Endodermal cell (in vitro differentiated cells): ENCODE measurements at places on chromosomes 5 and 9. TPM values are rescaled to one million over a fixed set of nuclear protein-coding genes. Genes with fewer than 3 reads are reported as not detected.
A peak's percentile ranks its signal among the peaks of the same experiment; 100 is the strongest.

GRCh38 chr5:111774525-111774924, 17.5 kb upstream of the NREP start:
- peak; percentile 77 for DNase-seq

GRCh38 chr5:139246394-139246793, 47.1 kb upstream of the MATR3 start:
- peak; percentile 65 for DNase-seq

DNA sequence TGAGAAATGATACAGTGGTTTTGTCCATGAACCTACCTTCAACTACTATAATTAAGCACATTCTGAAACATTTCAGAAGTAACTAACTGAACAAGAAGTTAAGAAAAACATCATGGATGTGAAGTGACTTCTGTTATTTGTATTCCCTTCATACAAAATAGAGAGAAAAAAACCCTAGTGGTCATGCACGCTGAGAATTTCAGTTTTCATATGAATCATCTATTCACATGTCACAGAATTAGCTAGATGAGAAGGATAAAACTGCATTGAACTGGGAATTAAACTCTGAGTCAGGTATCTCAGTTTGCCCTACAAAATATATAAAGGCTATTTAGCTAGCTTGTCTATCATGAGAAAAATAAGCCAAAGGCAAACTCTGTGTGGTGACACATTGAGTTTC, 451.8 kb upstream of the FTMT start:
- no peak for DNase-seq

Gene ADAMTSL2
- total RNA-seq: 0.67 to 1.6 TPM (median 0.93 TPM) in 3 replicates

DNA sequence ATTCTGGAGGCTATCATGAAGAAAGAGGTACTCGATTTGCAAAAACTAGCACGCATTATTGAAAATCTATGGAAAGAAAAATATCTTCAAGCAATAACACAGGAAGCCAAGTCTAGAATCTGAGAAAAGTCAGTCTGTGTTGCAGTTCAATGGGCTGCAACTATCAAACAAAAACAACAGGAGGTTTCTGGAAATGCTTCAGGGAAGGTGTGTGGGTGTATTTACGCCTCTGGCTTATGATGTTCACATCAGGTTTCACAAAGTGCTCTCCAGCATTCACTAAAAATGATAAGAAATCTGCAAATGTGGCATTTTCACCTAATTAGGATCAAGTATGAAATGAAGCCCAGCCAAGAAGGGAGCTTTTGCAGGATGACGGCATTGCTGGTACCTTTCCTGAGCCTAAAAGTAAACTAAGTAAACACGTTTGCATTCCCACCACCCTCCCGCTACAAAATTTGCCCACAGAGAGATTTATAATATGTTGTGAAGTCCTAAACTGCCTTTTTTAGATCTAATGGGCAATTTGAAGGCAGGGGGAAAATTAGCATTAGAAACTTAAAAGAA, 146.4 kb downstream of the GABRB2 start:
- DNase-seq: no peak

Gene LOX
- 16.5 to 397 TPM (median 20.0 TPM) in 3 replicates for total RNA-seq

DNA sequence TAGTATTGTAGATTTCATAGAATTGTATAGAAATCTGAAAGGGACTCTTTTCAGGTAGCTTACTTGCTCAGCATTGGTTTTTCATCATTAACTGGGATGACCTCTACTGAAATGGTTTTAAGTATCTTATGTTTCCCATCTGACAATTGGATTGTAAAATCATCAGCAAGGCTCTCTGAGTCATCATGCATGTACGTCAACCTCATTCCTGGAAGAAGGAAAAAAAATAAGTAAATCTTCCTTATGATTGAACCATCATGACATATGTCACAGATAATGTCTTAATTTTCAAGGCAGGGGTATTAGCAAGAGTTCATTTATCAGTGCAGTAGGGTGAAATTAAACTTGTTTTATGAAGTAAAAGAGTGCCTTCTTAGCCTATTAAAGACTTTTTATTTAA, 74.9 kb upstream of the CER1 start:
- DNase-seq: no peak

GRCh38 chr5:103842936-103843335, 280.3 kb upstream of the NUDT12 start:
- no peak for DNase-seq

DNA sequence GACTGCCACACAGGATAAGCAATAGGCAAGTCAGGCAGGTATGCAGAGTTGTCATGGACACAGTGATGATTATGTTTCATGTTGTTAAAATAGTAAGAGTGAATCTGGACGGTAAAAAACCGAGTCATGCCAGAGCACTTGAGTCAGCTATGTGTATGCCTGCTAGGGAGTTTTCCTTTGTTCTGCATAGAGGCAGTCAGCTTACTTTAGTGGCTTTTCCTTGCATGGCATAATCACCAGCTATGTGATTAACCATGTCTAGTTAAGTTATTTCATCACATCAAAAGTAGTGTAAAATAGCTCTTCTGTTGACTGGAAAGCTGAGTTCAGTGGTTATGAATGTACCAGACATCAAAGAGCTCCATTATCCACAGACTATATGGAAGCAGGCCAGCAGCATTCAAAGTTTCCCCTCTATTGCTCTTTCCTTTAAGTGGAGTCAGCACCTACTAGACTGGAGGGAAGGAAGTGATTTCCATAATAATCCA, 989.8 kb downstream of the TLE1 start:
- DNase-seq: no peak

DNA sequence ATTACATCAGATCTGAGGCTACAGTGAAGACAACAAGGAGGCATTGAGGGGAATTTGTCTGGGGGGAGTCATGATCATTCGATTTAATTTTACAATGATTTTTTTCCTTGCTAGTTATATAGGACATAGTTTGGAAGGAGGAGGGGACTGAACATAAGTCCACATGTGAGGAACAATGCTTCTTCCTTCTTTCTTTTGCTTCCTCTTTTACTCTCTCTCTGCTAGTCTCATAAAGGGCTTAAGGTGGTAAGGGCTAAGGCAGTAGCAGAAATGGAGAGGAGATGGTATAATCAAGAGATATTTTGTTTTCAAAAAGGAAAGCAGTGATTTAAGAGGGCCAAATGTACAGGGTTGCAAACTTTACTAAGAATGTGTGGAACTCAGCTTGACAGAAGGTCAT, 64.3 kb downstream of the GRIN3A start:
- DNase-seq: no peak

GRCh38 chr9:95486318-95486717, 30.5 kb downstream of the PTCH1 start:
- DNase-seq: no peak

DNA sequence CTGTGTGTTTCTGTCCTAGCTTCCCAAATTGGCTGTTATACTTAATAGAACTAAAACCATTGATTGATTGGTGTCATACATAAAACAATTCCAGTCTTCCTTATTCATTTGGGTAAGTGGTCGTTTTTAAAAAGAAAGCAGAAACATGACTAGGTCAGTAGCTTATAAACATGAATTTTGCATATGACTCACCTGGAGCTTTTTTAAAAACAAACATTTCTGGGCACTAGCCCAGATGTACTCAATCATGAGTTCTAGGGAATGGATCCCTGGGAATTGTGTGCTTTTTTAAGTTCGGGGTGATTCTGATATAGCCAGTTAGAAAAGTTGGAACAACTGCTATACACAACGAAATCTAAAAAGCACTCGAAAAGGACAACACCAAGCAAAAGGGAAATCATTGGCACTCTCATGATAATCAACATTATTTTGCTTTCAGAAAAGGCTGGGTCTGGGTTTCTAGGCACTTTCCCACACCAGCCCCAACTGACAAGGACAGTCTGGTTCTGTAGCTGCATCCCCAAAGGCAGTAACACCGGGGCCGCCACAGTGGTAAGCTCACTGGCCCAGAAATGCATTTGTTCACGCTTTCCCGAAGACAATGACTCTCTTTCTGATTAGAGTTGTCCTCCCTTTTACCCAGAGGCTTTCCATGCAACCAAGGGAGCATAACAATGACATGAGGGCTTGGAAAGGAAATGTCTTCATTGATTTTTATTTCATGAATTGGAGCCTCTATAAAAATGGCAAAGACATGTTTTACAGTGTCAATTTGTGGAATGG, 664.9 kb upstream of the WWC1 start:
- no peak for DNase-seq

Gene FGFR4
- total RNA-seq: 97.7 and 123 TPM in 2 replicates

Gene ARL10
- 11.4 to 19.2 TPM (median 13.1 TPM) in 3 replicates for total RNA-seq

Gene TLX3
- not detected in 3 replicates for total RNA-seq

GRCh38 chr9:71857159-71857558, 53.8 kb downstream of the ABHD17B start:
- DNase-seq: no peak

GRCh38 chr9:21434202-21435014, 5.8 kb upstream of the IFNA1 start:
- peak; percentile 77 for DNase-seq

GRCh38 chr9:122036988-122037387, 56.1 kb downstream of the TTLL11 start:
- DNase-seq: no peak

GRCh38 chr5:28779161-28779754, 1740.9 kb upstream of the CDH9 start:
- DNase-seq: no peak

DNA sequence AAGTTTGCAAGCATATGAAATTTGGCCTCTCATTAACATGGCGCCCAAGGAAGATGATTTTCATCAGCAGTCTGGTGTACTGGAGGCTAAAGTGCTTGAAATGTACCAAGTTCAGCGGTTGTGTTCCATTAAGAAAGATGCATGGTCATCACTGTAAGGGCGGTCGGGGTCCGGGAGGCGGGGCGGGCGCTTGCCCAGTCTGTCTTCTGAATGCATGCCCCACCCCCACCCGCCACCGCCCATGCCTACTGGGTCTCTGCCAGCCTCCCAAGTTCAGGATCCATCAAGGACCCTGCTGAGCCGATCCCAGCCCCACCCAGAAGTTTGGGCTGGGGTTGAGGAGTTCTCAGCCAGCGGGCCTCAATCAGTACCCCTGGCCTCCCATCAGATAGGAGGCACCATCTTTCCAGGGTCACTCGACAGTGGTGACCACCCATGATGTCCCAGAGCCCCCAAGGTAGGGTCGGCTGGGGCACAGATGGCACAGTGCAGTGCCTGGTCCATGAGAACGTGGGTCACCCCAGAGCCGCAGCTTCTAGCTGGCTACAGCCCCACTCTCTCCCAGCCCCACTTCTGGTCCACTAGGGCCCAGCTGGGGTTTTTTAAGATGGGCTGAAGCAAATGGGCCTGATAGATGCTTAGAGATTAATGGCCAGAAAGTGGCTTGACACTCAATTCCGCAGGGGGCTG, 24.4 kb upstream of the PRDM12 start:
- DNase-seq: no peak

- no peak for DNase-seq
Measured at GRCh38 chr9:37582548-37583157, 6.5 kb upstream of the FBXO10 start.

Gene ORM2
- 0.80 to 0.84 TPM in 2 of 3 replicates, not detected in the other for total RNA-seq

GRCh38 chr5:109487753-109488420, 78.1 kb upstream of the PJA2 start:
- DNase-seq: no peak

DNA sequence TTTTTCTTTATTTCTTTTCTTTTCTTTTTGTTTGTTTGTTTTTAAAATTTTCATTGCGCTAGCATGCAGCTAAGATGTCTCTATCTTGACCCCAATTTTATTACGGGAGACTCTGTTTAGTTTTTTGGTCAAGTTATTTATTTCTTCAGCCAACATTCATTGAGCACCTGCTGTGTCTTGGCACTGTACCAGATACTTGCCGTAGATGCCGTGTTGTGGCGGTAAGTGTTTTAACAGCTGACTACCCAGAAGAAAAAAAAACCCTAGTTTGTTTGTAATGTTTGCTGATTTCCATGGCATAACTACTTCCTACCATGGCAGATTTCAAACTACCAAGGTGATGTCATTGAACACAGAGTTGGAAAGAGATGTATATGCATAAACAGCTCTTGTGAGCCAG, 65.0 kb downstream of the UGCG start:
- no peak for DNase-seq

Gene KIAA0825
- 1.2 to 2.6 TPM (median 2.2 TPM) in 3 replicates for total RNA-seq

GRCh38 chr9:96420468-96421219, 2.5 kb upstream of the ZNF367 start:
- peak; percentile 80 for DNase-seq

- peak; percentile 81 for DNase-seq
Measured at GRCh38 chr5:80204808-80205614, 50.8 kb downstream of the SERINC5 start.

DNA sequence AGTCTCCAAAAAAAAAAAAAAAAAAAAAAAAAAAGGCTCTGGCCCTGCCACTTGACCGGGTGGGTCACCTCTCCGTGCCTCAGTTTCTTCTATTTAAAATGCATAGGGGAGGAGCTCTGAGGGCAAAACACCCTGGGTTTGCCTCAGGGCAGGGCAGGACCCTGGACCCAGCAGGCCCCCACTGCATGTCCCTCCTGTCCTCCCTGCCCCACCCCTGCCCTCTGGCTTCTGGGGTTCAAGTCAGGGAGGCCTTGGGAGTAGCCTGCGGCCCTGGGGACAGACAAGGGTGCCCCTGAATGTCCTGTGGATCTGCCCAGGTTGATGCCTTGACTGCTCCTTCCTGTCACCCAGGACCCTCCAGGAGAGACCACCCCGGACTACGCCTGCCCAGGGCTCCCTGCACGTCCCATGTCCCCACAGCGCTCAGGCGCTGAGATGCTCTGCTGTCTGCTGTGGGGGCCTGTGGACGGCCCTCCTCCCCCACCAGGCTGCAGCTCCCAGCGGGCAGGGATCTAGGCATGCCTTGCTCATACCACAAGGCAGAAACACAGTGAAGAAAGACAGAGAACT, 35.4 kb downstream of the ADAMTS2 start:
- DNase-seq: no peak

- no peak for DNase-seq
Measured at GRCh38 chr9:111712369-111712768, 51.0 kb downstream of the GNG10 start.

GRCh38 chr9:78614892-78615291, 318.0 kb downstream of the PSAT1 start:
- DNase-seq: no peak

- no peak for DNase-seq
Measured at GRCh38 chr5:118279540-118280294, 708.6 kb downstream of the DTWD2 start.
